RPMI7951 (cell line): ENCODE measurements at places on chromosomes 4 and X.

- no peak for DNase-seq
Observed at GRCh38 chr4:77376788-77377460, 219.9 kb downstream of the CCNG2 start.

DNA sequence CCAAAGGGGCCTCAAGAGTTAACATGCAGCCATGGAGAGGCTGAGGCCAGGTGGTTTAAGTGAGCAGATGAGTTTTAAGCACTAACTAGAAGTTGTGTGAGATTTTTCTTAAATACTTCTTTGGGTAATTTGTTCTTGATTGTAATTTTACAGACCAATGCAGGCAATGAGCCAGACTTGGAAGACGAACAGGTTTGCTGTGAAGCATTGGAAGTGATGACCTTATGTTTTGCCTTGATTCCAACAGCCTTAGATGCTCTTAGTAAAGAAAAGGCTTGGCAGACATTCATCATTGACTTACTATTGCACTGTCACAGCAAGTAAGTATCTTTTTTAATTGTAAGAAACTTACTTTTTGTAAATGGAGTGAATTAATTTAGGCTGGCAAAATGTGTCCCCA is 103.9 kb downstream of the USP9X start:
- DNase-seq, result no peak

DNA sequence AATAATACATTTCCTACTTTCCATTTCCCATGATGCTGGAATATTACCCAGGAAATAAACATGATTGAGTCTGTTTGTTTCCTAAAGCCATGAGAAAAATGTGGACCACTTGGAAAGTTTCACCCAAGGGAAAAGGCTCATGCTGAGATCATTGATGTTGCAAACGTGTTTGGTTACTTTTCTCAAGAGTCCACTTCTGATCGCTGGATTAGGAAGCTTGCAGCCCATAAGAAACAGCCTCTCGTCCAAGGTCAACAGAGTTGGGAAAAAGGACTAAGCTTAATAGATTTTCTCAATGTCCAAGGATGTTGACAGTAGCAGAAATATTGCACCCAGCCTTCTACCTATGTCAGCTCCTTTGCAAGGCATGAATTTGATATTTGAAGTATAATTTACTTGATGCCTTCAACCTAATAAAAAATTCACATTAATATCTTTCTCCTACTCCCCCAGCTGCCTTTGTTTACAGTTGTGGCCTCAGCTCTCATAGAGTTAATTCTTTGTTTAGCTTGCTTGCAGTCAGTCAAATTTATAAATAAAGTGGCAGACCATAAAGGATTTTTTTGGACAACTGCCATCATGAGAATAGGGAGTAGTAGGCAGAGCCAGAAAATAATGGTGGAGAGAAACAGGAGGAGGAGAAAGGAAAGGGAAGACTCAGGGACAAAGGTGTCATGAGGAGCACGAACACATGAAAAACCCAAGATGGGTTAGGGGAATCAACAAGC is 65.6 kb upstream of the BLTP1 start:
- no peak for DNase-seq

- no peak for DNase-seq
Observed at GRCh38 chrX:48791063-48791820, 4.9 kb downstream of the GATA1 start.

DNA sequence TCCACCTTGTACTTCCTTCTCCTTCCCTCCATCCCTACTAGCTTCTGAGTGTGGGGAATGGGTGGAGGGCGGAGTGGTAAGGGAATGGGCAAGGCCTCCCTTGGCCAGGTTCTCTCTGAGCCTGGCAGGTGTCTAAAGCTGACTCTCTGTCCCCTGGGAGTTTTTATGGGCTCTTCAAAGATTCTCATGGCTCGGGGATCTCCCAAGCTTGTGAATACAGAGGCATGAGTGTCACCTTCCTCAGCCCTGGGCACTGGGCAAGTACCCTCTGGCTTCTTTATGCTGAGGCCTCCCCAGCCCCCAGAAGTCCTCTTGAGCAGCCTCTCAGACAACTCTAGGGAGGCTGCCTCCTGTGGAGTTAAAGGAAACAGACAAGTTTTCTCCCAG is 32.5 kb upstream of the DDX3X start:
- DNase-seq, result no peak

- DNase-seq, result no peak
Observed at GRCh38 chr4:84176016-84176415, 323.1 kb downstream of the NKX6-1 start.

DNA sequence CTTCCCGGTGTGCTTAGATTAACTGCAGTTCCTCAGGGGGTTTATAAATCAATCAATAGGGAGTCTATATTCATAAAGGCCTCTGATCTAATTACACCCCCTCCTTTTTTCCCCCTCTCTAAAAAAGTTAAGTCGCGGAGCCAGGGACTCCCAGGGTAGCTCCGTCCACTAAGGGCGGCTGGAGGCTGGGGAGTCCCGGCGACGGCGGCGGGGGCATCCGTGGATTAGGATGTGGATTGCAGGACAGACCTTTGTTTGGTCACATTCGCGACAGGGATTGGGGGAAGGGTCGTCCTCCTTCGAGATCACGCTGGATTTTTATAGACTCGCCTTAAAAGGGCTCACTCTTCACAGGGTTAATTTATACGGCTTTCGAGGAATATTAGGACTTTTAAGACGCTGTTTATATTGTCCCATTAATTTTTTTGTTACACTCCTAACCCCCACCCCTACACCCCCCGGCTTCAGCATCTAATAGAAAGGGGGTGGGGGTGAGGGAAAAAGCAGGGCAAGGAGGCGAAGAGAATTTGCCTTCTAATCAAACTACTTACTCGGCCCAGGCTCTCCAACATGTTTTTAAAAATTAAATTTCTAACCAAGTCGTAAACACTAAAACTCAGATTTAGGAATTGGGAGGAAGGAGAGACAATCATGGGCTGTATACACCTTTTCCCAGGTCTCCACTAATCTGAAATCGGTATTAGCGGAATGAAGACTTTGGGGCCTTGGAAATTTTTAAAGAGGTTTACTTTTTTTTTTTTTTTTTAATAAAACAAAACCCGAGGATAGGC is 8.5 kb downstream of the PITX2 start:
- no peak for DNase-seq

DNA sequence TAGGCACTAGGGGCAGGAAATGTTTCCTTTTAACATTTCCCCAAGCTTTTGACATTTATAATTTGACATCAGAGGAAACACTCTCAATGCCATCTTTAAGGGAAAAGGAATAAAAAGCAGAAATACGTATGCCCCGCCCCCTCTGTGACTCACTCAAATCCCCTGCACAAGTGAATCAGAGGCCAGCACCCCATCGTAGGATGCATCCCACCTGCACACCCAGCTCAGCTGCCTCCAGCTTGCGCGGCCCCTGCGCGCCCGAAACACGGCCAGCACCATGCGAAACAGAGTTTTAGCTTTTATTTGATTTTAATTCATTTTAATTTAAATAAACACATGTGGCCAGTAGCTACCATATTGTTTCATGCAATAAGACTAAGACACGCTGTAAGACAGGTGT is 29.5 kb downstream of the ABLIM2 start:
- no peak for DNase-seq

- DNase-seq, result no peak
Observed at GRCh38 chr4:134762053-134762452, 560.5 kb upstream of the PABPC4L start.

- no peak for DNase-seq
Observed at GRCh38 chr4:14064984-14065383, 437.5 kb upstream of the BOD1L1 start.

GRCh38 chr4:5962416-5962815 is 55.8 kb downstream of the C4orf50 start:
- DNase-seq, result no peak

DNA sequence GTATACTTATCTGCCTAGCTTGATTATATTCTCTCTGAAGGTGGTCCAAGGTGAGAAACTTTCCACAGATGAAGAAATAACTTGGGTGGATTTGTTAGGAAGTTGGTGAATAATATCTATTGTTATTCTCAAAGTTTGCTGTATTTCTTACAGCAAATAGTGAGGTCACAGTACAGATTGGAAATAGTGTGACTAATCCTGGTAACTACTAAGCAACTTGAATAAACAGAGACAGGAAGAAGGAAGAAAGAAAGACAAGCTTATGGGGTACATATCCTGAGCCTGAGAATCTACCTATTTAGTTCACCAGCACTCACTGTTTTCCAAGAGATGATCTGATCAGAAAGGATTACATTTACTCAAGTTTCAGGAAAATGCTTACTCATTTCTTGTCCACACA is 1416.1 kb downstream of the RPA4 start:
- DNase-seq, result peak; percentile 1

GRCh38 chrX:49266523-49267445 is 2.3 kb upstream of the FOXP3 start:
- DNase-seq, result no peak

- peak; percentile 68 for DNase-seq
Observed at GRCh38 chr4:13968723-13969122, 341.2 kb upstream of the BOD1L1 start.

DNA sequence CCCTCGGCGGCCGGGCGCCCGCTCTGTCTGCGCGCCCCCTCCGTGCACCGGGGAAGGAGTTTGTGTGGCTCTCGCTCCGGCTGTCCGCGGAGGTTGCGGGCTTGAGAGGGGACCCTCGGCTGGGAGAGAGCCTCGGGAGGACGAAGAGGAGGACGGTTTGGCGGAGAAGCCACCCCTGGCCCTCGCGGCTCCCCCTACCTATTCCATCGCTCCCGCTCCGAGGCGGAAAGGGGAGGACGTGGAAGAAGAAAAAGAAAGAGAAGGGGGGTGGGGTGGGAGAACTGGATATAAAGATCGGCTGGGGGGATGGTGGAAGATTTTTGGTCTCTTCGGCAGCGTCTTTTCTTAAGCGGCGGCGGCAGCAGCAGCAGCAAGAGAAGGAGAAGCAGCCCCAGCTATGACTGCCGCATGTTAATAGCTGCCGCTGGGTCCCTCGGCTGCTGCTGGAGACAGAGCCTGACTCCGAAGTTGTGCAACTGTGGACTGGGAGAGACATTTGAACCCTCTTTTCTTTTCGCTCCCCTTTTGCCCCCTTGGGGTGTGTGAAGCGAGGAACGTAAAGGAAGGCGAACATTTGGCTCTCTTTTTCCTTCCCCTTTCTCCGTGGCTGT is 895 bp downstream of the ADGRL3 start:
- no peak for DNase-seq

DNA sequence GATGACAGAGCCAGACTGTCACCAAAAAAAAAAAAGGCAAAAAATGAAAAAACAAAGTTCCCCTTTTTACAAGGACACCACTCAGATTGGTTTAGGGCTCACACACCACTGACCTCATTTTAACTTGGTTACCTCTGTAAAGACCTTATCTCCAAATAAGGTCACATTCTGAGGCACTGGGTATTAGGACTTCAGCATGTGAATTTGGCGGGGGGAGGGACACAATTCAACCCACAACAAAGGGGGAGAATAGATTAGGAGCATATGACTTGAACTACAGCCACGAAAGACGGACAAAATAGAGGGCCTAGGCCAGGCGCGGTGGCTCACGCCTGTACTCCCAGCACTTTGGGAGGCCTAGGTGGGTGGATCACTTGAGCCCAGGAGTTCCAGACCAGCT is 31.0 kb upstream of the ARAF start:
- DNase-seq, result no peak

DNA sequence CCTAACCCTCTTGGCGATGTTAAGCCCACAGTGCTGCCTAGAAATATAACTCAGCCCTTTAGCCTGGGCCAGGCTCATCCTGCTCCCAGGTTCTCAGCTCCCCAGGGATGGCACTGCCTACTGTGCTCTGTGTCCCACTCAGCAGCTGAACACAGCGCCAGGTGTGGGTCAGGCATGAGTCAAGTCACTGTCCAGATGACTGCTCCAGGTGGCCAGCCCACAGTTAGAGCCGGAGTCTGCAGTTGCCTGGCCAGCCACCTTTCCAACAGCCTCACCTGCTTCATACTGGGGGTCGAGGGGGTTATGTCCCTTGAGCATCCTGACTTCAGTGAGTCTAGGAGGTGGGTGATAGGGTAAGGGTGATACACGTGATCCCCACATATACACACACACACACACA is 48.4 kb downstream of the TBC1D14 start:
- no peak for DNase-seq

- DNase-seq, result peak; percentile 93
Observed at GRCh38 chr4:83552924-83553323, 17.0 kb downstream of the GPAT3 start.

DNA sequence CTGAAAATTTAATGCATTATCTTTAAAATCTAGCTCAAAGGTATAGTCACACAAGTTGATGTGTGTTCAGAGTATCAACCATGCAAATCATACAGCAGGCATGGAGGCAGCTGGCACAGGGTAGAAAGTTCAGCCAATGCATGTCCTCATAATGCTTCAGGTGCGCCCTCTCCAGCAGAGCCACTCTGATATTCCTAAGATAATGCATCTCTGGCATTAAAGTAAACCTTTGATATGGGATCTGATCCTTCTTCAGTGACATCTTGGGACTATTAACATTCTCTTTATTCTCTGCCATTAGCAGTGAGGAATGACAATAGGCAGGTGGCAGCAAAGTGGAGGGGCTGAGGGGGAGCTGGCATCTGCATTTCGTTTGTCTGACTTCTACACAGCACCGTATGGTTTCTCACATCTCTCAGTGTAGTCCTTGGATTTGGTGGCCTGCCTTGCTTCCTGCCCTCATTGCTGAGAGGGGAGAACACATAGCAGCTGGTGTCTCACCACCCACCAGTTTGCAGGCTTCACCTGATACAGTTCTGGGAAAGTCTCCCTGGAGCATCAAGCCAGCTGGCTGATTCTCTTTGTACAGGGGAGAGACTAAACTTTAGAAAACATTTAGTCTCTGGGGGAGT is 168.7 kb upstream of the TBC1D9 start:
- no peak for DNase-seq

- DNase-seq, result no peak
Observed at GRCh38 chr4:13399257-13399656, 84.9 kb downstream of the RAB28 start.

DNA sequence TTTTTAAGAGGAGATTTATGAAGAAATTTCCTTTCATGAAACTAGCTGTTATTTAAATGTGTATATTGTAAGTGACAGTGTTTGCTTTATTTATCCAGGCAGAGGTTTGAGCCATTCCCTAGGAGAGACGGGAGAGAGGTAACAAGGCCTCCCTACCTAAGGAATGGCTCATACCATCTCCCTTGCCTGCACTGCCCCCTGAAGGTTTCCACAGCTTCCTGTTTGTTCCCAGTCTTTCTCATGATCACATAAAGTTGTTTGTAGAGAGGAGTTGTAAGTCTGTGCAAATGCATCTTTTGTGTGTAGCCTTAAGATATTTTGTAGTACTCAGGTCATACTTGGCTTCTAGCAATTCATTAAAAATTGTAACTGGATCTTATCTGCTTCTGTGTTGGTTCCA is 1504.5 kb upstream of the PCDH10 start:
- no peak for DNase-seq

GRCh38 chrX:153727123-153727931 is 2.7 kb downstream of the ABCD1 start:
- DNase-seq, result no peak

- DNase-seq, result peak; percentile 0
Observed at GRCh38 chrX:119187298-119187697, 48.8 kb upstream of the PGRMC1 start.

DNA sequence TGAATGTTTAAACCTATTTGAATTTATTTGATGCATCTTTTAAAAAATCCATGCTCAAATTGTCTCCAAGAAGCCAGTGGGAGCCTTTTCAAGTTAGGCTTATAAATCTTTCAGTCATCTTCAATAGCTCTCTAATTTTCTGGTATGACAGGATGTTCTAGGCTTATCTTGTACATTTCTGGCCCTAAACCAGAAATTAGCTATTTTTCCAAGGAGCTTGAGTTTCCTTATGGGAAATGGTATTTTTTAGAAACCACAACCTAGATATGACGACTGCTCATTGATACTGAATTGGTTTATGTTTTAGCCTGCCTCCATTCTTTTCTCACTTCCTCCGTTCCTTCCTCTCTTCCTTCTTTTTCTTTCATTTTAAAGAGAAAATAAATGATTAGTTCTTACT is 172.3 kb downstream of the SPRY1 start:
- no peak for DNase-seq
